ENCODE measurements at places on chromosomes 2 and 18.

DNA sequence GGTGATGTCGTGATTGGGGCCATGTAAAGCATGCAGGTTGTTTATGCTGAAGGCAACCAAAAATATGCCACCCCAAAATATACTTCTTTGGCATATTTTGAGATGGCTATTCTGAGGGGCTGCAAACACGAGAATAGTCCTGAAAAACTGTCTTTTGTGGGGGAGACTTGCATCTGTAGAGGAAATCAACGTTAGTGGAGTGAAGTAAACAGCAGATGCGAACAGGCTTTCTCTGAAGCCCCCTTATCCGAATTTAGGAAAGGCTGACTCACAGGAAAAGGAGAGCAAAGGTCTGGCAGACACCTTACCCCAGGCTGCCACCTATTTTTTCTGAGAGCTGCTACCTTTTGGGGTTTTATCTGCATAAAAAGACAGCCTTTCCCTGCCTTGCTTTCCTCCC, 44.6 kb upstream of the MSH6 start:
- DNase-seq, result no peak

DNA sequence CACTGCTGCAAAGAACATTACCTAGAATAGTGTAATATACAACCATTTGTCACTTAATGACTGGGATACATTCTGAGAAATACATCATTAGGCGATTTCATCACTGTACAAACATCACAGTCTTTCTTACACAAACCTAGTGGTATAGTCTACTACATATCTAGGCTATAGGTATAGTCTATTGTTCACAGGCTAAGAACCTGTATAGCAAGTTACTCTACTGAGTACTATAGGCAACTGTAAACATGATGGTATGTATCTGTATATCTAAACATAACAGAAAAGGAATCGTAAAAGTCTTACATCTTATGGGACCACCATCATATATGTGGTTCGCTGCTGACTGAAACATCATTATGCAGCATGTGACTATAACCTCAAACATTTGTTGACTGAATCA, 21.4 kb downstream of the SP3 start:
- DNase-seq, result no peak

- no peak for DNase-seq
These were observed 92.3 kb downstream of the HS1BP3 start for GRCh38 chr2:20558391-20559150.

GRCh38 chr2:34401186-34401585, 802.1 kb upstream of the FAM98A start:
- no peak for DNase-seq

DNA sequence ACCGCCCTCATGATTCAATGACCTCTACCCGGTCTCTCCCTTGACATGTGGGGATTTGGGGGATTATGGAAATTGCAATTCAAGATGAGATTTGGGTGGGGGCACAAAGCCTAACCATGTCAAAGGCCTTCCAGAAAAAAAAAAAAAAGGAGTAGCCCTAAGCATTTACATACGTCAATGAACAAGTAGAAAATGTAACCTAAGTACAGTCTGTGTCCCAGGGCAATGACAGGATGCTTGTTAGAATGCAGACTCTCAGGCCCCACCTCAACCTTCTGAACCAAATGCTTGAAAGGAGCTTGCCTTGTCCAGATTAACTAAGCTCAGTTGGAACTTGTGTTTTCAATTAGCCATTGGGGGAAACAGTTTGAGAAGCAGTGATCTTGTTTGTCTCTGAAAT, 802.1 kb downstream of the CPS1 start:
- no peak for DNase-seq

DNA sequence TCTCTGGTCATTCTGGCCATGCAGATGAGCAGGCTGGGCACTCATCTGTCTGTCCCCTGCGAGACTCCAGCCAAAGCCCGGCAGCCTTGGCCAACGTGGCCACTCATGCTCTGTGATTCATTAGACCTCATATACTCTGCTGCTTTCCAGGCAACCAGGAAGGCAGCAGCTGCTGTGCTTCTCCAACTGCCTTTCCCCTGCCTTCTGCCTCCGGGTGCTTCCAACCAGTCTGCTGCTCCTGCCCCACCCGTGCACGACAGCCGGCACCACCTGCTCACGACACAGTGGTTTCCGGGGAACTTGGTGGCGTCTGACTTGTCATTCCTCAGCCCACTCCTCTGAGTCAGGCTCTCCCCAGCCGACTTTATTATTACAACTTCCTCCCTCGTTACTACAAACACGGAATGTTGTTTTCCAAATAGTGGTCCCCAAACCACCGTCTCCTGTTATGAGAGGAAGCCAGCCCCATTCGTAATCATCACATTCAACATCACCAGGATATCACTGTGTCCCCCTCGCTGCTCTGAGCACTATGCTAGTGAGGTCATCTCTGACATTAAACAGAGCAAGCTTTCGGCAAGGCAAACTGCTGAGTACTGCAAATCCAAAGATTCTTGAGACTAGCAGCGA, 392.4 kb downstream of the ALK start:
- DNase-seq, result peak; percentile 83

GRCh38 chr2:43175876-43176275, 50.5 kb downstream of the ZFP36L2 start:
- DNase-seq, result no peak

DNA sequence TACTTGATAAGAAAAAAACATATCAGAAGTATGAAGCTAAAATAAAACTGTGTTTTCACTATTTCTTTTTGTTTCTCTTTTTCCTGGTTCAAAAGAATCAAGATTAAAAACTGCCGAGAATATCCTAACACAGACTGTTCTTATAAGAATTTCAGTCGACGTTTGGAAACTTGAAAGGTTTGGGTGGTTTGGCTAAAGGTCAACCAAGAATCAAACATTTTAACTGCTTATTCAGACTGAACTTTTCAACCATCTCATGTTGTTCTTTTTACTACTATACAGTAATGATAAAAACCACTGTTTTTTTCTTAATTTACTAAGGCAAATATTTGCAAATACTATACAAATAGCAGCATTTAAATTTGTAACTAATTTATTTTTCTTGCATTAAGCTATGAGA, 308.5 kb upstream of the TFPI start:
- no peak for DNase-seq

GRCh38 chr2:70851704-70852103, 16.1 kb upstream of the CD207 start:
- DNase-seq, result peak; percentile 87

DNA sequence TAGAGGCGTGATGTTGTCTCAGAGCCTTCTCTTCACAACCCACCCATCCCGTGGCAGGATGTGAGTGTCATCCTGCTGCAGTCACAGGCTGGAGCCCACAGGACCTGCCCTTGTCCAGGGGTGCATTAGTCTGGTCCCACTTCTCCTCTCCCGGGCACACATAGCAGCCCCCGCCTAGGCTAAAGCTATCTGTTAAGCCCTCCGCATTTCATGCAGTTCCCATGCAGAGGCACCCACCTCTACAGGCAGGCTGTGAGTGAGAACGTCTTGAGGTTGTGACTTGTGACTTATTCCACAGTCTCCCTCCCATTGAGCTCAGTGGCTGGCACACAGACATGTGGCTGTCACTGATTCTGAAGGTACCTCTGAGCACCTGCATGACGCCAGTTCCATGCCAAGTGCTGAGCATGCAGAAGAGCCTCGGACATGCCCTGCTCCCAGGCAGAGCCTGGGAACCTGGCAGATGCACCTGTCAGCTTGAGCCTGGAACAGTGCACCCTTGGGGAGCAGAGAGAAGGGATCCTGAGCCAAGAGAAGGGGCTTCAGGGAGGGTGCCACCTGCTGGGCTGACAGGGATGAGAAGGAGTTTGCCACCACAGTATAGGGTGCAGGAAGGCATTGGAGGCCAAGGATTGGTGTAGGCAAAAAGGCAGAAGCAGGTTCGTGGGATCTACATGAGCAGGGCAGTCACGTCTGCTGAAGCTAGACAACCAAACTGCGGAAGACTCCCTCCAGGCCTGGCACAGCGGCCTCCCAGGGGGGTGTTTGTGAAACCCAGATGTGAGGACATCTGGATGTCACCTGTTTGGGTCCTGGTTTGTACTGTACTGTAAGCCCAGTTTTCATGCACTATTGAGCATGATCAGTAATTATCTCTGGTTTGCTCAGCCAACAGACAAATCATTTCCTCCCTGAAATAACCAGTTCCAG, 213.6 kb downstream of the GLI2 start:
- no peak for DNase-seq

DNA sequence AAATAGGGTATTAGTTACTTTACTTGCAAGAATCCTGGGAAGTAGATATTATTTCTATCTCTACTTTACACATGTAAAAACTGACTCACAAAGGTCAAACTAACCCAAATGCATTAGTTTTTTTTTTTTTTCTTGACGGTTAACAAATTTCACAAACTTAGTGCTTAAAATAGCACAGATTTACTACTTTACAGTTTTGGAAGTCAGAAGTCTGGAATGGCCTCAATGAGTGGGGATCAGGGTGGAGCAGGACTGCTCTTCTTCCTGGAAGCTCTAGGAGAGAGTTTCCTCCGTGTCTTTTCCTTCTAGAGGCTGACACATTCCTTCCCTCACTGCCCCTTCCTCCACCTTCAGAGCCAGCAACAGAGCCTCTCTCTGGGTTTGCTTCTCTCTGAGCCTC, 117.2 kb downstream of the COL6A3 start:
- no peak for DNase-seq

DNA sequence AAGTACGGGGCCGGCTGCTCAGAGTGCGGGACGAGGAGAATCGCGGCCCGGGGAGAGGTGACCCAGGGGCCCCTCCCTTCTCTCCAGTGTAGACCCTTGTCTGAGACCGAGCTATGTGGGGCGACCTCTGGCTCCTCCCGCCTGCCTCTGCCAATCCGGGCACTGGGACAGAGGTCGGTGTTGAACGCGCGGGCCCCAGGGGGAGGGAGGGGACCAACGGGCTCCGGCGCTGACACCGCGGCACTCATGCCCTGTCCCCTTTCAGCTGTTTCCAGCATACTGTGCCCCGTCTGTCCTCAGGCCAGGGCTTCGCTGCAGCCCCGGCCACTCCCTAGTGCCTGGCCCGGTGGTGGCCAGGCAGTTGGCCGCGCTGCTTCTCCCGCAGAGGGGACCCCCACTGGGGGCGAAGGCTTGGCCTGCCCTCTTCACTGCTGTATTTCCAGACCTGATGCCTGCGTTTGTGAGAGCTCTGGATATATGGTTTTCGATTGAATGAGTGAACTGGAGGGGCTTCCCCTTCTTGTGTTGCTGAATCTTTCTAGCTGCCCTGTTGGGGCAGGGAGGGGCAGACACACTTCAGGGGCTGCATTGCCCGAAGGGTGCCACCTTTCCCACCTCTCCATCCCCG, 809 bp downstream of the DBI start:
- DNase-seq, result peak; percentile 35

DNA sequence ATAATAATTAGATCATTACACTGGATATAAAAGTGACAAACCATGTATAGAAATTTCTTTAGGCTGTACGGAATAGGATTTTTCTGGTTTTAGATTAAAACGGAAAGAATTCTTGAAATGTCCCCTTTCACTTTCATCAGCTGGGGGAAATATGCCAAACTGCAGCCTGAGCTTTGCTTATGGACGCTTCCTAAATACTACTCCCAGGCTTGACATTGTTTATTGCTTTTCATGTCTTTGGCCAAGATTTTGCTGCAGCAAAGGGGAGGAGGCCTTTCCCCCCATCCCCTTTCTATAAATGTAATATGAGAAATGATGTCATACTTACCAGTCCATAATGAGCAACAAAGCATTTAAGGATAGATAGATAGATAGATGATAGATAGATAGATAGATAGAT, 158.4 kb downstream of the MAP2 start:
- no peak for DNase-seq

DNA sequence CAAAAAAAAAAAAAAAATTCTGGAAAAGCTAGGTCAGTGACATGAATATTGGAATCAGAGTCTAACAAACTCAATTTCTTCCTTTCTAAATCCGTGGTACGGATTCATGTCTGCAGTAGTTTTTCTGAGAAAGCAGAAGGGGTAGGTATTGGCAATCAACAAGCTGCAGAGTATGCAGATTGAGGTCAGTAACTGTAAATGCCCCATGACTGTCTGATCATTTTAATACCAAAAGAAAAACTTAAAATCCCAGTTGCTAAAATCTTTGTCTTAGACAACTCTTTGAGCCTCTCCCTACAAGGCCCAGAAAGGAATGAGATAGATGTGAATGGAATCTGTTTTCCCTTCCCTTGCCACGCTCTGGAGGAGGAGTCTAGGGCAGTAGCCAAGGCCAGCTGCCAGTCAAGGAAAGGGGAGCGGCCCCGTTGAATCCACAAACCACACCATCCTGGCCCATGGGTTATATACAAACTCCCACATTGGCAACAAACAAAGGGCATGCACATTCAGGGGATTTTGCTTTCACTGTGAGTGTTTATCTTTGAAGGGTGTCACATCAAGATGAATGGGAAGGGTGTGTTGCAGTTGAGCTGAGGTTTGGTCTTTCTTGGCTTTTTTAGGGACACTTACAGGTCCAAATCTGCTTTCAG, 6.1 kb upstream of the CASP8 start:
- no peak for DNase-seq

All from inflammatory macrophage treated with lipopolysaccharide for 1 hour (primary cell).